ENCODE measurements at places on chromosomes 16 and 17.

- DNase-seq = peak; percentile 61
Measured at GRCh38 chr17:80008383-80008840, 27.3 kb downstream of the TBC1D16 start.

GRCh38 chr16:11152677-11153331, 103.2 kb downstream of the SOCS1 start:
- DNase-seq = no peak

GRCh38 chr16:89104930-89105571, 11.4 kb downstream of the ACSF3 start:
- DNase-seq = no peak

- DNase-seq = no peak
Measured at GRCh38 chr17:75517297-75517865, 1.1 kb downstream of the TSEN54 start.

DNA sequence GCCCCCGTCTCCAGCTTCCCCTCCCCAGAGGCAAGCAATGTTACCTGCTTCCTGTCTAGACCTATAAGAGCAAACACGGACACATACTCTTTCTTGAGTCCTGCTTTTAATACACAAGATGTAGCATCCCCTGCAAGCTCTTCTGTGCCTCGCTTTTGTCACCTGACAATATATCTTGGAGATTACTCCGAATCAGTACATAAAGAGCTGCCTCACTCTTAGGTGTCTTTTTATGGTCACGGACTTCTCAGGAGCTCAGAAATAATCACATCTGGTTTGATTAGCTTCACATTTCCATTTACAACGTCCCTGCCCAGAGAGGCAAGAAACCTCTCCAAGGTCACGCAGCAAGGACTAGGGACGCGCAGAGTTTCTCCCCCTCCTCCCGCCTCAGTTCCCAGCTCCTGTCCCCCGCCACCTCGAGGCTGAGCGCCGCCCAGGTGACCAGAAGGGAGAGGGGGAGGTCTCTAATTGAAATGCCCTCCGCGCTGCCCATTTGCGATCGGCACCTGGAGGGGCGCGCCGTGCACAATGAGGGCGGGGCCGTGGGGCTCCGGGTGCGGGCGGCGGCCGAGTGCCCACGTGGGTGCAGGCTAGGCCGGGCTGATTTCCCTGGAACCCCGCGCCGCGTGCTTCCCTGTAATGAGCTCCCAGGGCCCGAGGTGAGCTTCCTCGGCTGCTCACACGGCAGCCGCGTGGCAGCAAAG, 13.8 kb upstream of the SEZ6 start:
- no peak for DNase-seq

DNA sequence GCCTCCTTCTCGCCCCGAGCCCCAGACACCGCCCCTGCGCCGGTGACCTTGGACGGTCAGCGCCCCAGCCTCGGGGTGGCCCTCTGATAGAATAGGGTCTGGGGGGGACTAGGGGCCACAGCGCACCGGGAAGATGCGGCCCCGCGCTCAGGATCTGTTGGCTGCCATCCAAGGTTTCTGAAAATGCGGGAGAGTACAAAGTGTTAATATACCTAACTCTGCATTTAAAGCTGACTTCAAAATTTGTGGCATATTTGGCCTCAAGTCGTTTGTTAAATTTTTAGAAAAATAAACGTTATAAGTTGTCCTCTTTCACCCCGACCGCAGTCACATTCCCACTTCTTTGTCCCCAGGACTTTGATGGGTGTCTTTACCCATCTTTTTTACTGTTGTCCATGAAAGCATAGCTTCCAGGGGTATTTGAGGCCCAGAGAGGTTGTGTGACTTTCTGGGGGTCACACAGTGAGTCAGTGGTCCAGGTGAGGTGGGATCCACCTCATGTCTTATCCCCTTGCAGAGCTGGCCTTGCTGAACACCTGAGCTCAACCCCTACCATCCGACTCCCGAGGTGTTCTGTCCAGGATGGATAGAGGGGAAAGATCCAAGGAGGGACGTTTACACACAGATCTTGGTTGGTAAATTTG, 796 bp downstream of the NT5M start:
- no peak for DNase-seq

DNA sequence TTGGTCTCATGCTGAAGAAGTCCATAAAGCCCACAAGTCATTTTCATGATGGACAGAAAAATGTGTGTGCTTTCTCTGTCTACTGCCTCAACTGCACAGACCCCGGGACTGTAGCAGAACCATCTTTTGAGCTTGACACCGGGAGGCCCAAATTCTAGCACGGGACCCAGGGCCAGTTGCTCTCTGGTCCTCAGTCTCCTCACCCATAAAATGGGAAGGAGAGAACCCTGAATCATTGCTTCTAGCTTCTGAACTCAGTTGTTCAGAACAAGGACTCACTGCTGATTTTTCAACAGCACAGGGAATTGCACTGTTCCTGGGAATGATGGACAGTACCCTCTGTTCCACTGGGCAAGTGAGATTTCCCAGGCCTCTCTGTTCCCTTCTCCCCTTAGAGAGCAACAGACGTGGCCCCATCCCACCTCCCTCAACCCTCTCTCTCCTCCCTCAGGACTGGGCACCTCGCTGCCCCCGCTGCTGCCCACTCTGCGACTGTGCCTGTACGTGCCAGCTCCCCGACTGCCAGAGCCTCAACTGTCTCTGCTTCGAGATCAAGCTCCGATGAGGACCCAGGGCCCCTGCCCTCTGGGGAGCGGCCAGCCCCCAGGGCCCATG, 2.2 kb upstream of the ALDOA start:
- DNase-seq = no peak

GRCh38 chr16:57783883-57784282, 18.4 kb downstream of the KIFC3 start:
- no peak for DNase-seq

- DNase-seq = no peak
Measured at GRCh38 chr17:73371836-73372235, 60.0 kb upstream of the CDC42EP4 start.

GRCh38 chr17:74610108-74610507, 13.4 kb downstream of the CD300E start:
- no peak for DNase-seq

DNA sequence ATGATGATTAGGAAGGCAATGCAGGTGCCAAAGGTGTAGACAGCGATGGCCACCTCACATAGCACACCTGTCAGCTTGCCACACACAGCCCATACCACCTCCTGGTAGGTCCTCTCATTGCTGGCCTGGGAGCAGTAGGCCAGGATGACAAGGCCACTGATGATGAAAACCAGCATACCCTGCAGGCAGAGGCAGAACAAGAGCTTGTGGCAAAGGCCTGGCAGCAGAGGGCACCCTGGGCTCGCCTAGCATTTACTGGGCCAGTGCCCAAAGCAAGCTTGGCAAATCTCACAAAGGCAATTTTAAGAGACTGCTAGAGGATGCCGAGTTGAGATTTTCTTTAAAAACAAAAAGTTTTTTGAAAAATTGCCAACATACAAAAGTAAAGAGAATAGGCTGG, 5.9 kb downstream of the SLC38A7 start:
- DNase-seq = no peak

GRCh38 chr17:40265337-40265736, 22.3 kb upstream of the CDC6 start:
- DNase-seq = no peak

DNA sequence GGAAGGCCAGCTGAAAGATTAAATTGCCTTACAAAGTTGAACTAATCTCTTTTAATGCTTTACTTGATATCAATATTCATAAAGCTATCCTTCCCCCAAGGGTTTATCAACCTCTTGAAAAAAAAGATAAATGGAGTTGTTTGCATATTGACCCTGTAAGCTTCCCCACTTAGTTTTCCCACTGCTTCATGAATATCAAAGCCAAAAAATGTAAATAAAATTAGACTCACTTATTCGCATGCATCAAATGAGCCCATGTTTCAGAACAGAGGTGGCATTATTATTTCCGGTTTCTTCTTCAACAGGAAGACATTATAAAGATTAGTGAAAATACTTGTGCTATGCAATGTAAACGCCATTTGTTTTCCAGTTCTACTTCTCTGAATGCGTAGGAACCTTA, 150.7 kb downstream of the CDH11 start:
- no peak for DNase-seq

DNA sequence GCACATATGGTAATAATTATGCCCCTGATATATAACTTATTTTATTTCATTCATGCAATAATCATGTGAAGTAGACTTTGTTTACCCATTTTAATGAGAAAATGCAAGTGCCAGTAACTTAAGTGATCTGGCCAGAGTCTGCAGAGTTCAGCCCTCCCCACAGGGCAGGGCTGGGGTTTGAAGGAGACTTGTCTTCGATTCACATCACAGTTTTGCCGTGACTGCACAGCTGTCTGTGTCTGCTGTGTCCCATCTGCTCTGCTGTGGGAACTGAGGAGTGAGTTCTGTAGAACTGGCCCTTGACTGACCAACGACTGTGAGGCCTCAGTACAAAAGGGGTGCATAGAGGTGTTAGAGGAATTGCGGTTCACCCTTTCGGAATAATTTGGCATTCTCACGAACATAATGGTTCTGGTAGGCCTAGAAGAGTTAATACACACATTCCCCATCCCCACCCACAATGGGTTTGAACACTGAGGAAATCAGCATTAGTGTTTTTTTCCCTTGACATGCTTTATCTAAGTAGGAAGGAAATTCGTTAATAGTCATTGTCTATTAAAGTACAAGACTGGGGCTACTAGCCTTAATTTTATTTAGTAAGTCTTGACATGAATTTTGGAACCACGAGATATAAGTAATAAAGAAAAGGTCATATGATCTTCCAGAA, 113.6 kb upstream of the MON1B start:
- no peak for DNase-seq

- DNase-seq = no peak
Measured at GRCh38 chr16:49952386-49952785, 72.6 kb upstream of the CNEP1R1 start.

GRCh38 chr17:30346221-30346795, 12.5 kb upstream of the TMIGD1 start:
- no peak for DNase-seq

DNA sequence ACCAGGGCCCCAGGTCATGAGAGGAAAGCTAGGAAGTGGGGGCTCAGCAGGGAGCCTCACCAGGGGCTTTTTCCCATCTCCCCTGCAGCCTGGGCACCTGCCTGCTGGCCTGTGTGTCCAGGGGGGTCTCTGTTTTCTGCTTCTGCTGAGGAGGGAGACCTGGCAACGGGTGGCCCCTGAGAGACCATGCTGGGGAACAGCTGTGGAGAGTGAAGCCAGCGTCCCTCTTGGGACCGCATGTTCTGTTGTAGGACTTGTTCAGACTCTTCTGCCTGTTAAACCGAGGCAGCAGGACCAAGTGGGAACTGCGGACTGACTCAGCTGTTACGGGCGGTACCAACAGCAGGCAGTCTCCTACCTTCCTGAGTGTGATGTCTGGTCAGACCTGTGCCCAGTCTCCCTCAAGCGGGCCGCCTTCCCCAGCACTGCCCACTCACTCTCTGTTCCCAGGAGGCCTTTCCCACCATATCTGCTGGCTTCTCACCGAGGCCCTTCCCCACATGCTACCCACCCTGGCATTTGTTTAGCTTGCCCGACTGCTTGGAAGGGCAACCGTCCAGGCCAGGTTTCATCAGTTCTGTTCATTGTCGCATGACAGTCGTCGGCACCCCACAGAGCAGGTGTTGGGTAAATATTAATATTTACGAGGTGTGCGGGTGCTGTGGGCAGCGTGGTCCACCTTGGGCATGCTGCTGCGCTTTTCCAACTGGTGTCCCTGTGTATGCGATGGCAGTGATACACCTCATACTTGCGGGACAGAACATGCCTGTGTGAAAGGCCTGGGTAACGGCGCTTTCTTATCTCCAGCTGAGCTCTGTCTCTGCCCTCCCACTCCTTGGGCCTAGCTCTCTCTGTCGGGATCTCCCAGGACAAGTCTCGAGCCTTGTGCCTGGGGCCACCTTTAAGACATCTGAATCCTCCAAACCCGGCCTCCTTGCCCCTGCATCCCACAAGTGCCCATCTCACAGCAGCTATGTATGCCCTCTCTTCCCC, 69.4 kb downstream of the MPRIP start:
- no peak for DNase-seq

DNA sequence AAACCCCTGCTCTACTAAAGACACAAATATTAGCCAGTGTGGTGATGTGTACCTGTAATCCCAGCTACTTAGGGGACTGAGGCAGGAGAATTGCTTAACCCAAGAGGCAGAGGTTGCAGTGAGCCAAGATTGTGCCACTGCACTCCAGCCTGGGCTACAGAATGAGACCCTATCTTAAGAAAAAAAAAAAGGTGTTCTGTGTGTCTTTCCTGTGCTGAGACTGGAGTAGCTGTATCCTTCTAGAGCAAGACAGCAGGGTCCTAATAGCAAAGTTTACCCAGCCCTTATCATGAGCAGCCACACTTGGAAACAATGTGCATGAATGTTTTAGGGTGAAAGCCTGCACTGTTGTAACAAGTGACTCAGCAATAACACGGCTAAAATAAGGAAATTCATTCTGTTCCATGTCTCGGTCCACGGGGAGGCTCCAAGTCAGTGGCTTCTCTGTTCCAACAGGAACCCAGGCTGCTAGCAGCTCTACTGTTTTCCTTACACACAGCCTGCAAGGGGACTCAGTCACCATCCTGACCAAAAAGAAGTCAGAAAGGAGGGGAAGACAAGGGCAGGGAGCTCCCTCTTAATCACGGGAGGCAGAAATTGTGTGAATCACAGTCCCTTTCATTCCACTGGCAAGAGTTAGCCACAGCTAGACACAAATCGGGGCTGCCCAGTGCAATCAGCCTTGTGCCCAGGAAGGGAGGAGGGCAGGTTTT, 7.1 kb upstream of the SLC5A11 start:
- DNase-seq = no peak

GRCh38 chr16:68069511-68070248, 15.5 kb upstream of the NFATC3 start:
- DNase-seq = no peak

- DNase-seq = no peak
Measured at GRCh38 chr16:78004517-78004916, 17.8 kb upstream of the CLEC3A start.

- DNase-seq = no peak
Measured at GRCh38 chr16:61002479-61003204, 1033.6 kb downstream of the CDH8 start.

DNA sequence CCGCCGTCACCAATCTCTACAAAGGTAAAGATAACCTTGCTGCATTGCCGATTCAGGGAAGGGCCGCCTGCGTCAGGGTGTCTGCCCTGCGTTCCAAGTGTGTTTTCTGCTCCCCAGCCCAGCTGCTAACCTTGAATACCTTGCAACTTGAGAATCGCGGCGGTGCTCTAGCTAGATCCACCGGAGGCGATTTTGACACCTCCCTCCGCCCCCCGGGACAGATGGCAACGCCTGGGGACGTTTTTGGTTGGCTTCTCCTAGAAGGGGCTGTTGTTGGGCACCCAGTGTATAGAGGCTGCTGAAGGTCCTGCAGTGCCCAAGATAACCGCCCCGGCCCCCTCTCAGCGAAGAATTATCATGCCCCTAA, 1.5 kb downstream of the HAPSTR1 start:
- no peak for DNase-seq

GRCh38 chr17:50219939-50220465, 18.6 kb upstream of the COL1A1 start:
- no peak for DNase-seq

DNA sequence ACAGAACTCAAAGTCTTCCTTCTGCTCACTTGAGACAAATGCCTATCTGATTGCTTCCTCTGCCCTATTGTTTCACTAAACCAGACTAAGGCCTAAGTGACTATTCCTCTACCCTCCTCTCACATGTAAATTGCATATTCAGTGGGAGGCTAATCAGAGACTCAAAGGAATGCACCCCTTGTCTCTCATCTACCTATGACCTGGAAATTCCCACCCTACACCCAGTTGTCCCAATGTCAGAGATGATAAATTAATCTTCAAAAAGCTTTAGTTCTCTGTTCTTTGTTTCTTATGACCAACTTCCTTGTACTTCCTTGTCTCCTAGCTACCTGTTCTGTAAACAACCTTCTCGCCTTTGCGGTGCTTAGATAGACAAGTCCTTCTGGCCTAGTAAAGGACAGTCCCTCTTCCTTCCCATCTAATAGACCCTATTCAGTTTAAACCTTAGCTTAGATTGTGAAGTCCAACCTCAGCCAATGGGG, 76.0 kb downstream of the EMP2 start:
- no peak for DNase-seq

All from effector memory CD4-positive, alpha-beta T cell (primary cell).